ENCODE measurements at places on chromosomes 11 and 22. TPM values are rescaled to one million over a fixed set of nuclear protein-coding genes. Genes with fewer than 3 reads are reported as not detected.

GRCh38 chr11:47187723-47188122 lies 1.5 kb upstream of the PACSIN3 start:
- H3K27ac ChIP-seq, result peak overlapping the region; percentile 78
- no peaks in the 10 kb centered on the region for H3K36me3 ChIP-seq
- H3K4me3 ChIP-seq, result peak overlapping the region; percentile 77
- H3K27me3 ChIP-seq, result no peaks in the 10 kb centered on the region

GRCh38 chr11:69233744-69234570 lies 60.0 kb upstream of the MYEOV start:
- no peak for DNase-seq
- no peak overlapping the region for H3K27ac ChIP-seq
- H3K4me3 ChIP-seq, result no peak overlapping the region

- peak; percentile 93 for DNase-seq
- peak overlapping the region; percentile 36 for H3K4me3 ChIP-seq
- peaks cover 5% of the 10 kb centered on the region for H3K4me1 ChIP-seq
- H3K27me3 ChIP-seq, result peaks cover 44% of the 10 kb centered on the region
- H3K36me3 ChIP-seq, result no peaks in the 10 kb centered on the region
- H3K27ac ChIP-seq, result no peak overlapping the region
These were observed 697 bp downstream of the TPBGL start for GRCh38 chr11:75241036-75241905.

ADAMTS8 gene
- 39.1 TPM for total RNA-seq

- no peak for DNase-seq
- H3K27ac ChIP-seq, result peak overlapping the region; percentile 55
- no peaks in the 10 kb centered on the region for H3K36me3 ChIP-seq
- H3K27me3 ChIP-seq, result no peaks in the 10 kb centered on the region
These were observed 25.1 kb downstream of the ARHGEF17 start for GRCh38 chr11:73333173-73333572.

MUC6 gene
- total RNA-seq, result not detected

- DNase-seq, result no peak
- peaks cover 11% of the 10 kb centered on the region for H3K27me3 ChIP-seq
- peak overlapping the region; percentile 55 for H3K27ac ChIP-seq
- peak overlapping the region; percentile 19 for H3K4me3 ChIP-seq
- H3K36me3 ChIP-seq, result peaks cover 5% of the 10 kb centered on the region
- peaks cover 18% of the 10 kb centered on the region for H3K4me1 ChIP-seq
These were observed 84.4 kb downstream of the PRR5L start for GRCh38 chr11:36380296-36381014.

- DNase-seq, result no peak
- H3K27me3 ChIP-seq, result no peaks in the 10 kb centered on the region
- H3K4me3 ChIP-seq, result no peak overlapping the region
- H3K27ac ChIP-seq, result no peak overlapping the region
- peaks cover 20% of the 10 kb centered on the region for H3K4me1 ChIP-seq
These were observed 310.8 kb upstream of the PITPNB start for GRCh38 chr22:28229566-28230485.

GRCh38 chr11:724049-724777 lies 18.2 kb downstream of the EPS8L2 start:
- peaks cover 26% of the 10 kb centered on the region for H3K4me1 ChIP-seq
- H3K36me3 ChIP-seq, result no peaks in the 10 kb centered on the region
- H3K27ac ChIP-seq, result no peak overlapping the region
- H3K27me3 ChIP-seq, result peaks cover 34% of the 10 kb centered on the region
- no peak for DNase-seq

GRCh38 chr11:28903716-28904115 lies 795.5 kb downstream of the METTL15 start:
- no peaks in the 10 kb centered on the region for H3K36me3 ChIP-seq
- H3K27me3 ChIP-seq, result no peaks in the 10 kb centered on the region
- H3K4me3 ChIP-seq, result no peak overlapping the region

DNA sequence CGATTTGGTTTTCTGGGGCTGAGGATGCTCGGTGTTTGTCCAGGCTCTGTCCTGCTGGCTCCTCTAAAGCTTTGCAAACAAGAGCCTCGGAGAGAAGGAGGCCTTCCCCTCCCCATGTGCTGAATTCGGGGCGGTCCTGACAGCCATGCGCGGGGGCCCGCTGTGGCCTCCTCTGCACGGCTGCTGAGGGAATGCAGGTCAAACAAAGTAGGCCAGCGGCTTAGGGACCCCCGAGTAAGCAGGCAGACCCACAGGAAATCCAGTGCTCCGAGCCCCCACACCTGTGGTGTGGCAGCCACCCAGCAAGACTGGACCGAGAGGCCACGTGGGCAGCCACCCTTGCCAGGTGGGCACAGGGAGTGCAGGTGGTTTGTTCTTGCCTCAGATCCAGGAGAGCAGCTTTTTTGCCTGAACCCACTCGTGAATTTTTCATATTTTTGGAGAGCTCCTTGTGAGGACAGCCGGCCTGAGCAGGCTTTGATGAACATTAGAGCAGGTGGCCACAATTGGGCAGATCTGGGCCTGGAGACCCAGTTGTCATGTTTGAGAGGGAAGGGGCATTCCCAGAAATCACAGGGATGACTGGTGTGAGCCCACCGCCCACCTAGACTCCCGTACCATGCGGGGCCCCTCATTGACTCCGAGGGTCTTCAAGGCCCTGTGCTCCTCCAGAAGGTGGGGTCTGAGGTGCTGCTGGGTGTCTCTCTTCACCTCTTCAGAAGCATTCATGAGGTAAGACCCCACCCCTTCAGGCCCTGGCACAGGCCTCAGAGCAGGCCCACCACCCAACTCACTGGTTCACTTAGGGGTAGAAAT lies 43.0 kb upstream of the KCNQ1OT1 start:
- no peak overlapping the region for H3K4me3 ChIP-seq
- peak; percentile 54 for DNase-seq
- H3K27ac ChIP-seq, result no peak overlapping the region
- H3K4me1 ChIP-seq, result peaks cover 3% of the 10 kb centered on the region
- H3K27me3 ChIP-seq, result no peaks in the 10 kb centered on the region

- H3K4me3 ChIP-seq, result no peak overlapping the region
- DNase-seq, result peak; percentile 42
- no peaks in the 10 kb centered on the region for H3K4me1 ChIP-seq
- no peaks in the 10 kb centered on the region for H3K36me3 ChIP-seq
These were observed 214.3 kb downstream of the LRRC4C start for GRCh38 chr11:41245184-41245583.

PKP3 gene
- total RNA-seq, result 40.4 TPM

P2RY6 gene
- 3.2 TPM for total RNA-seq

DNA sequence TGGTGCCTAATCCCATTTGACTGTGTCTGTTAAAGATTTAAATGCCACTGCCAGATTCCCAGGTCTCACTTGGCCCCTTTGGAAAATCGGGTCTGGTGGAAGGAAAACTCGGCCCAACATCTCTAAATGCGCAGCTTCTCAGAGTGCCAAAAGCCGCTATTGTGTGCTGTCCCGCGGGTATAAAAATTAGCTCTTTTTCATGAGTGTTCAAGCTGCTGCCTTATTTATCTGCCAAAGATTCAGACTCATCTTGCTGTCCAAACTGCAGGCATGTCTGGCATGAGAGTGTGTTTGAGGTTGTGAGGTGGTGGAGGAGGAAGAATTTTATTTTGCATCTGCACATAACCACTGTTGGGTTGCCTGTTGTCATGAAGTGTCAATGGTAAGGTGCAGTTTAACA lies 91.4 kb downstream of the NELL1 start:
- H3K36me3 ChIP-seq, result no peaks in the 10 kb centered on the region
- H3K4me1 ChIP-seq, result no peaks in the 10 kb centered on the region
- no peak overlapping the region for H3K27ac ChIP-seq
- DNase-seq, result no peak

DNA sequence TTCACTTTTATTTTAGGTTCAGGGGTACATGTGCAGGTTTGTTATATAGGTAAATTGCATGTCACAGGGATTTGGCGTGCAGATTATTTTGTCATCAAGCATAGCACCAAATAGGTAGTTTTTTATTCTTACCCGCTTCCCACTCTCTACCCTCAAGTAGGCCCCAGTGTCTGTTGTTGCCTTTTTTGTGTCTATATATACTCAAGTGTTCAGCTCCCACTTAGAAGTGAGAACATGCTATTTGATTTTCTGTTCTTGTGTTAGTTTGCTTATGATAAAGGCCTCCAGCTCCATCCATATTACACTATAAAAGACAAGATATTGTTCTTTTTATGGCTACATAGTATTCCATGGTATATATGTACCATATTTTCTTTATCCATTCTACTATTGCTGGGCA lies 28.5 kb upstream of the LIN7C start:
- H3K36me3 ChIP-seq, result no peaks in the 10 kb centered on the region
- no peaks in the 10 kb centered on the region for H3K27me3 ChIP-seq
- no peak for DNase-seq

DNA sequence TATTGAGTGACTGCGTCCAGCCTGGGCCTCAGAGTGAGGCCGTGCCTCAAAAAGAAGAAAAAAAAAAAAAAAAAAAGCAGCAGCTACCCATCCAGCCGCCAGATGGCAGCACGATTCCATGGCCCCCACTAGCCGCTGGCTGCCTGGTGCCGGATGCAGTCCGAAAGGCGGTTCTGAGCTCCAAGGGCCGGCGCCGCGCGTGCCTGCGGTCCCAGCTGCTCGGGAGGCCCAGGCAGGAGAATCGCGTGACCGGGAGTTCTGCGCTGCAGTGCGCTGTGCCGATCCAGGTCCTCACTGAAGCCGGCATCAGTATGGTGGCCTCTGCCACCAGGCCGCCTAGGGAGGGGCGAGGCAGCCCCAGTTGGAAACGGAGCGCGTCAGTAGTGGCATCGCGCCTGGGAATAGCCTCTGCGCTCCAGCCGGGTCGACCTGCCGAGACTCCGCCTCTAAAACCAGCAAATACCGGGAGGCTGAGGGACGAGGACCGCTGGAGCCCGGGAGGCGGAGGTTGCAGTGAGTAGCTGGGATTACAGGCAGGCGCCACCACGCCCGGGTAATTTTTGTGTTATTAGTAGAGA lies 19.3 kb downstream of the SCARF2 start:
- H3K27ac ChIP-seq, result no peak overlapping the region
- H3K4me3 ChIP-seq, result peak overlapping the region; percentile 48
- peaks cover 4% of the 10 kb centered on the region for H3K4me1 ChIP-seq
- H3K27me3 ChIP-seq, result no peaks in the 10 kb centered on the region
- H3K36me3 ChIP-seq, result no peaks in the 10 kb centered on the region

DNA sequence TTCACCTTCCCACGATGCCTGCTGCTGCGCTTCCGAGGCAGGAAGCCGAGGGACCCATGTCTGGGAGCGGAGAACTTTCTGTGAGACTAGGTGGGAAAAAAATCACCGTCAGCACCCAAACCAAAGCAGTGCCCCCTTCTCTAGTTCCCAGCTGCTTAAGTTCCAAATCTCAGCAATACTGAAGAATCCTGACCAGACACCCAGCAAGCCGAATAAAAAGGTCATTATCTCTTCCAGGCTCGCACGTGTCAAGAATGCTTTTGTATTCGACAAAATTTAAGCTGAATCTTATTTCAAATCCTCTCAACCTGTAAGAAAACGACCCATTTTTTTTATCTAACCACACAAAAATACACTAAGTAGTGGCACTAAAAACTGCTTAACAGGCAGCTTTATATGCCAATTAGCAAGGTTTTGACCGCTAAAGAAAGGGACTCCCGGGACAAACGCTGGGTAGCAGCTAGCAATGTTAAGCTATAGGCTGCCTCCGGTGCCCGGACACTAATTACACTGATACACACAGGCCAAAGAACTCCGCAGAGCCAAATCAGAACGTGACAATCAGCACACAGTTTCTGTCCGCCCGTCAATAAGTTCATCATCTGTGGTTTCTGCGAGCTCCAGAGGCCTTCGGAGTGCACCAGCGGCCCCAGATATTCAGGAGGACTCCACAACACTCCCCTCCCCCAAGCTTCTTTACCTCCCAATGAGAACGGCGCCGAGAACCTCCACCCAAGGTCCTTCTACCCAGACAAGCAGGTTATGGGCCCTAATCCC lies 728 bp downstream of the RPL3 start:
- peaks cover 46% of the 10 kb centered on the region for H3K36me3 ChIP-seq
- H3K27me3 ChIP-seq, result no peaks in the 10 kb centered on the region
- no peak for DNase-seq

DNA sequence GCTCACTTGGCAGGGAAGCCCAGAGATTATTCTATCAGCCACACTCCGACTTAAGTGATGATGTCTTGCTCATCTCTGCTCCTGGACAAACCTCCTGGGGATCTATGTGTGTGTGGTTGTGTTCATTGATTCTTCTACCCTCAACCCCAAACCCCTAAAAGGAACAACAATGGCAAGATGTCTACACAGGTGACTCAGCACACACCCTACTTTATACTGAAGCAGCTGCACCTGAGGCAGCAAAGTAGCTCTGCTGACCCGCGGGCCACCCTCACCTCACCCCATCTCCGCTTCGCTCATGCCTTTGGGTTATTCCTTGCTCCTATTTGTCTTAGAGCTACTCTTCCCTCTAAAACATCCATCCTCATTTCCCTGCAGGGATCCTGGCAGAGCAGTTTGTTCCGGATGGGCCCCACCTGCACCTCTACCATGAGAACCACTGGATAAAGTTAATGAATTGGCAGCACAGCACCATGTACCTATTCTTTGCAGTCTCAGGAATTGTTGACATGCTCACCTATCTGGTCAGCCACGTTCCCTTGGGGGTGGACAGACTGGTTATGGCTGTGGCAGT lies 38.7 kb downstream of the TMEM45B start:
- no peak for DNase-seq
- no peaks in the 10 kb centered on the region for H3K36me3 ChIP-seq
- H3K4me1 ChIP-seq, result peaks cover 13% of the 10 kb centered on the region
- H3K27ac ChIP-seq, result peak overlapping the region; percentile 56

DNA sequence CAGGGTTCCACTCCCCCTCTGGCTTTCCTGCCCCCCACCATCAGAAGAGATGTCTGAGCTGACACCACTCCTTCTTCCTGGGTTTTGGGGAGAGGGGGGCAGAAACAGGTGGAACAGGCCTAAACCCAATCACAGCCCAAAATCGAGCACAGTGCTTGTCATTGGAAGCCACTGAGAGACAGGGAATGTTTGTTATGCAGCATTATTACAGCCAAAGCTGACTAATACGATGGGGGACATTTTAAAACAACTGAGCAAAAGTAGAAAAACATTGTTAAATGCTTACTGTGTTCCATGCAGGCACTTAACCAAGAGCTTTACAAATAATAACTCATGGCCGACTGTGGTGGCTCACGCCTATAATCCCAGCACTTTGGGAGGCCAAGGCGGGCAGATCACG lies 32.5 kb upstream of the RTL6 start:
- no peak overlapping the region for H3K27ac ChIP-seq
- DNase-seq, result no peak
- H3K27me3 ChIP-seq, result peaks cover 12% of the 10 kb centered on the region
- peaks cover under 1% of the 10 kb centered on the region for H3K4me1 ChIP-seq
- no peaks in the 10 kb centered on the region for H3K36me3 ChIP-seq
